Renal cortical epithelial cell (primary cell): ENCODE measurements at places on chromosomes 6 and 20. TPM values are rescaled to one million over a fixed set of nuclear protein-coding genes. Genes with fewer than 3 reads are reported as not detected.

Gene GABRR2
- total RNA-seq: 0.05 TPM in 1 of 2 replicates, not detected in the other

Gene PTCHD4
- total RNA-seq: 3.1 and 24.4 TPM in 2 replicates

Gene BNIP5
- 0.35 TPM in 1 of 2 replicates, not detected in the other for total RNA-seq

Gene PPP1R14C
- 17.0 and 25.5 TPM in 2 replicates for total RNA-seq

DNA sequence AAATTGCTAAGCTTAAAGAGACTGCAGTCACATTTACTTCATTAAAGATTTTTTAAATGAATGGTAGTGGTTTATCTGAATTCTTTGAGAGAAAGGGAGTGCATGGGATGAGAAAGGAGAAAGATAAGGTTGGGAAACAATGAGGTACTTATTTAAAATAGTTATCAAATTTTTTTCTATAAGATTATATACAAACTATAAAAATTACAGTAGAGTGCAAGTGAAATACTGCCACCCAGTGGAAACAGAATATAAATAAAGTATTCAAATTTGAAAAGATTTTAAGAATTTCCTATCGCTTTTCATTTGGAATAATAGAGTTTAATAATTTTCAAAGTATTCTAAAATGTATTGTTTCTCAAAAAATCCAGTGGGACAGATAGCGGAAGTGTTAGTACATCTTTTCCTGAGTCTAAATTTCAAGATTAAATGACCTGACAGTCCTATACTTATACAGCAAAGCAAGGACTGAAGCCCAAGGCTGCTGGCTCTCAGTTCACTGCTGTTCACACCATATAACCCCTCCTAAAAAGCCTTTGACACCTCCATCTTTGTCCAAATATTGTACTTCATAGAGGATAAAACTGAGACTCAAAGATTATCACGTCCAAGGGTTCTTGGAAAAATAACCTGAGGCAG is 31.1 kb downstream of the EPM2A start:
- peak; percentile 13 for DNase-seq

GRCh38 chr20:19915111-19915798 is 101.9 kb upstream of the NAA20 start:
- no peak for DNase-seq

DNA sequence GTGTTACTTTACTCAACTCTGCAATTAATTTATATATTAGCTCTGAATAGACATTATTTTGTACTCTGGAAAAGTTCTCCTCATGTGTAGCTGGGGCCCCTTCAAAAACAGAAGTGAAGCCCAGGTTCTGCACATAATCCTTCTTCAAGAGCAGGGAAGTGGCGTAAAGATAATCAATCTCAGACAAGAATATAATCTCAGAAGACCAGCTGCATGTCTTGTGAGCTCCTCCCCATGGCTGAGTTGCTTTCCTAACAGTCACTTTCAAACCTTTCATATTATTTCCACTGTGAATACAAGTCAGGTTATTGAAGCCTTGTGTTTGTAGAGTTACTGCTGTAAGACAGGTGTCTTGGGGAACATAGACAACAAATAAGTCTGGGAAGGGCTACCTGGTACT is 691.9 kb downstream of the RFPL4B start:
- DNase-seq: no peak

DNA sequence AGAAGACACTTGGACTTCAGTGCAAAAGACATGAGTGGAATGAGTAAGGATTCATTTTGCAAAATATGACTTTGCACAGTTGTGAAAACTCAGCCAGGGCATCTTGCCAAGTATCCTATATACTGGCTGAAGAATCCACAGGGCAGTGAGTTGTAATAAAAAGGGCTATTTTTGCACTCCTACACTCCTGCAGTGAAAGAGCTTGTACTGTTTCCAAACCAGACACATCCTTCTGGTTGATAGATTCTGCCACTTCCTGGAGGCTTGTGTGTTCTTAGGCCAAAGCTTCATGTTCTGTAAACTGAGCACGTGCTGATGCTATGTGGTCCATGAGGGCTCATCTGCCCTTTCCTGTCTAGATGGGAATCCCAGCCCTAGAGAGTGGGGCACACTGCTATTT is 34.9 kb downstream of the GMPR start:
- no peak for DNase-seq

- DNase-seq: peak; percentile 42
Measured at GRCh38 chr6:113540466-113540865, 316.7 kb upstream of the MARCKS start.

DNA sequence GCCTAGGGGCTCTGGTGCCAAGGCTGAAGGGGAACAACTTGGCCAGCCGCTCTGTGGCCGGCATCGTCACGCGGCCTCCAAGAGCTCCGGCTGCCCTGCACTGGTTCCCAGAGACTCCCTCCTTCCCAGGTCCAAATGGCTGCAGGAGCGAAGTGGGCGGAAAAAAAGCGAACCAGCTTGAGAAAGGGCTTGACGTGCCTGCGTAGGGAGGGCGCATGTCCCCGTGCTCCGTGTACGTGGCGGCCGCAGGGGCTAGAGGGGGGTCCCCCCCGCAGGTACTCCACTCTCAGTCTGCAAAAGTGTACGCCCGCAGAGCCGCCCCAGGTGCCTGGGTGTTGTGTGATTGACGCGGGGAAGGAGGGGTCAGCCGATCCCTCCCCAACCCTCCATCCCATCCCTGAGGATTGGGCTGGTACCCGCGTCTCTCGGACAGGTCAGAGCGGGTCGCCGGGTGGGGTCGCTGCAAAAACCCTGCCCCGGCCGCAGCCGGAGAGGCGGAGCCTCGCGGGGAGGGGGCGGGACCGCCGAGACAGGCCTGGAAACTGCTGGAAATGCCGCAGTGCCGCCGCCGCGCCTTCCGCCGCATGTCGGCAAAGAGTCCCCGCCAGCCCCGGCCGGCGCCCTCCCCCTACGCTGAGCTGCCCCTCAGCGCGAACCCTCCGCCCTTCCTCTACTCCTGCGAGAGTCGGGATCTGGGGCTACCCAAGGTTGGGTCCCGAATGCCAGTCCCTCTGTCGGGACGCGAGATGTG is 814 bp upstream of the HSP90AB1 start:
- peak; percentile 51 for DNase-seq

- no peak for DNase-seq
Measured at GRCh38 chr20:54661880-54662465, 186.6 kb downstream of the DOK5 start.

GRCh38 chr6:16849280-16849987 is 88.2 kb upstream of the ATXN1 start:
- DNase-seq: peak; percentile 17

DNA sequence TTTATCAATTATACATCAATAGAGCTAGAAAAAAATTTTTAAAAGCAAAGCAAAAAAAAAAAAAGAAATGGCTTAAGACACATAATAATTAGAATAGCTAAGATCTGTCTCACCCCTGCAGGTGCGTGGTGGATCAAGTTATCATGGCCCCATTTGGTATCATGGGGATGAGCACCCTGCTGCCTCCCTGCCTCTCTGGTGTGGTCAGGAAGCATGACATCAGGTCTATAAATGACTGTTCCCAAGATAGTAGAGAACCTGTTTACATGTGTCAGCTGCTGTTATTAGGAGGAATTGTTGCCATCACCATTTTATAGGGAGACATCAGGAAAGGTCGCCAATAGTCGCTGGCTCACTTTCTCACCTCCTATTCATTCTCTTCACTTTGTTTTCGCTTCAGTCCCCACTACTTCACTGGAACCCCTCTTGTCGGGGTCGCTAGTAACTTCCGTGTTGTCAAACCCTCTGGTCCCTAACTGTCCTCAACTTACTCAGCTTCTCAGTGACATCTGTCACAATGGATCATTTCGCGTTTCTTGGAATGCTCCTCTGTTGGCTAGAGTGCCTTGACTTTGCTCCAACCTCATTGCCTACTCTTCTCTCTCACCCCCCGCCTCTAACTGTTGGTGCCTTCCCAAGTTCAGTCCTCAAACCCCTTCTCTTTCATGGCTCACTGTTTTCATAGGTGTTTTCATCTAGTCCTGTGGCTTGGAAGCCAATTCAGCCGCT is 4.7 kb downstream of the DNTTIP1 start:
- no peak for DNase-seq

DNA sequence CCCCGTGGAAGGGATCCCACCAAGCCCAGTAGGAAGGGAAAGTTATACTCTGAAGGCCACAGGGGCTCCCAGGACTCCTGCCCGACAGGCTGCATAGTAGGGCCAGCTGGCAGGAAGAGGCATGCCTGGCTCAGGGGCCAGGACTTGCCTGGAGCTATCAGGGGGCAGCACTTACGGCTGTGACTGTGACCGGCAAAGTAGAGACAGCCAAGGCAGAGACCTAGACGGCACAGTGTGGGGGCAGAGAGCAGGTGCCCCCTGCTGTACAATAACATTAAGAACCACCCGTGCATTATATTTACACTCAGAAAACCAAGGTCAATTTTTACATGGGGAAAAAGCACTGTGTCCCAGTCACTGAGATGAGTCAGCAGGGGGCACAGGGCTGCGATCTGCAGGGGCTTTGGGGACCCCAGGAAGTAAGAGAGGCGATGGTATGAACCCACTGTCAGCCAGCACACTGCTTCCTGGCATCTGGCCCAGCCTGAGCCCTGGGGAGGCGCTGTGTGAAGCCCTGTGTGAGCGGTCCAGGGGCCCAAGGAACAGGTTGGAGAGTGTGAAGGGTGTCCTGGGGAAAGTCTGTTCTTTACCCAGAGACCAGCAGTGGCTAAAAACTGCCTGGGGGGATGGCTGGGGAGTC is 9.9 kb downstream of the CCDC167 start:
- no peak for DNase-seq

- DNase-seq: no peak
Measured at GRCh38 chr6:33967265-33967767, 163.5 kb upstream of the MLN start.

DNA sequence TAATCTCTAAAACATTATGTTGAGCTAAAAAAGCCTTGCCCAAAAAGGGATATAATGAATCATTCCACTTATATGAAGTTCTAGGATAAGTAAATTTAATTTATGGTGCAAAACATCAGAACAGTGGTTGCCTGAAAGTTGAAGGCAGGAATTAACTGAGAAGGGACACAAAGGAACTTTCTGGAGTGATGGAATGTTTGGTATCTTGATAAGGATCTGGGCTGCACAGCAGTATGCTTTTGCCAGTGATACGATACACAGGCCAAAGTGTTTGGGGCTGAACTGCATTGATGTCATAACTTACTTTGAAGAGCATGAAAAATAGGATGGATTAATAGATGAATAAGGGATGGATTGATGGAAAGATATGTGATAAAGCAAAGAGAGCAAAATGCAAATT is 146.1 kb upstream of the LRFN2 start:
- no peak for DNase-seq

DNA sequence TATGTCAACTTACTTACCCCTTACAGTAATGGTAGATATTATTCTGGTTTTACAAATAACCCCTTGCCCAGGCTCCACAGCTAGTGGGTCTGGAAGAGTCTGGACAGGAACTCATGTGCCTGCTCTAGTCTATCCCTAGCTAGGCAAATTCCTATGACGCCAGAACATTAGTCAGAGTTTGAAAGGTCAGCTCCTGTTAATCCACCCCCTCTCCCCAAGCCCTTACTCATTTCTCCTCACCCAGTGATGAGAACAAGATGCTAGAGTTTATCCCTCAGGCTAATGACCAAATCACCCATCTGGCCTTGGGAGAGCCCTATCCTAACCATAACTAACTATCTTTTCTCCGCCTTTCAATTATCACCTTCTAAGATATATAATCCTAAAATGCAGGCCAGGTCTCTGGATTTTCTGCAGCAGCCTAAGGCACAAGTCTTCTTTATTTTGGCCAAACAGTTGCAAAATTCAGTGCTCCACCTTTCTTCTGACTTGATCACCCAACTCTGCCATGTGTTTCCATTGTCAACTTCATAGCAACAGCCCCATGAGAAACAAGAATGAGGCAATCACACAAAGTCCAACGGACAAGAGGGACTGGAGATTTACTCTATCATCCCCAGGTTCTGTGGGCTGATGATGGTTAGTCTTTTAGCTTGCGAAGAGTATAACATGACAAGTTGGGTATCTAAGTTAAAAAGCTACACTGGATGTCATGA is 113.3 kb downstream of the TASP1 start:
- peak; percentile 89 for DNase-seq

- DNase-seq: peak; percentile 81
Measured at GRCh38 chr6:101926149-101926925, 532.8 kb downstream of the GRIK2 start.

DNA sequence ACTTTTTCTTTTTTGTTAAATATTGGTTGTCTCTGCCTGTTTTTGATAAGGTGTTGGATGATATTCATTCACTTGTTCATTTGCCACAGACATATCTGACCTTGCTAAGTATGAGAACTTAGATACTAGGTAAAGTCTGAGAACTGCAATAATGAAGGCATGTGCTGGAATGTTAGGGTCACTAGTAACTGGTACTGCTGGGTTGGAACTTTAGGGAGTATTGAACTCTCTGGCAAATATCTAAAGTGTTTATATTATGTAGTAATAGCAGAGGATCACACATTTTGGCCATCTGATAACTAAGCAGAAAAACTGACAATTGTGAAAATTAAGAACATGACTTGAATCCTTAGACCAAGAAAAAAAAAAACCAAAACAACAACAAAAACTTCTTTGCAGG is 162.7 kb downstream of the MEI4 start:
- DNase-seq: no peak
